ENCODE measurements at places on chromosomes 1 and 21.
A peak's percentile ranks its signal among the peaks of the same experiment; 100 is the strongest.

- no peak for DNase-seq
Observed at GRCh38 chr1:13764588-13765332, 64.8 kb downstream of the PRDM2 start.

- DNase-seq, result no peak
Observed at GRCh38 chr1:172288581-172288980, 131.9 kb upstream of the C1orf105 start.

GRCh38 chr1:214604523-214604922, 1.5 kb downstream of the CENPF start:
- DNase-seq, result no peak

DNA sequence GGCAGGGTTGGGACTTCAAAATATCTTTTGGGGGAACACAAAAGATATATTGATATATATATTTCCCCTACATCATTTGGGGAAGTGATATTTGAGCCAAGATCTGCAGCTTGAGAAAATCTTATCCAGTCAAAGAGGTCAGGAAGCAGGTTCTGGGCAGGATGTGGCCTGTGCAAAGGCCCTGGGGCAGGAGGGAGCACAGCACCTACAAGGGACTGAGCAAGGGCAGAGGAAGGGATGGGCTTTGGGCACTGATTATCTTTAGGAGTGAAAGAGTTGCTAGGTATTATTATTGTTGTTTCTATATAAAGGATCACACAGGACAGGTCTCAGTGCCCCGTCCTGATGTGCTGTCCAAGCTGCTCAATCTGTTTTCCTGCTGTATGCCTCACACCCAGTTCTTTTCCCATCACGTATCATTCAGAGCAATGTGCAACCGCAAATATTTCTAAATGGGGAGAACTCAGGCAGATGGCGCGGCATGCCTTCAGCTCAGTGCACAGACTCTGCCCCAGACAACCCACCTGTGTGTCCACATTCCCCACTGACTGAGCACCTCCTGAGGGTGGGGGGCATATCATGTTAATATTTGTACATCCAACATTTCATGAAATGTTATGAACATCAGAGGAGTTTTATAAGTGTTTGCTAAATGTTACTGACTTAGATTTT, 28.1 kb upstream of the GPR137B start:
- DNase-seq, result no peak

- DNase-seq, result no peak
Observed at GRCh38 chr1:3217181-3217641, 148.2 kb downstream of the PRDM16 start.

DNA sequence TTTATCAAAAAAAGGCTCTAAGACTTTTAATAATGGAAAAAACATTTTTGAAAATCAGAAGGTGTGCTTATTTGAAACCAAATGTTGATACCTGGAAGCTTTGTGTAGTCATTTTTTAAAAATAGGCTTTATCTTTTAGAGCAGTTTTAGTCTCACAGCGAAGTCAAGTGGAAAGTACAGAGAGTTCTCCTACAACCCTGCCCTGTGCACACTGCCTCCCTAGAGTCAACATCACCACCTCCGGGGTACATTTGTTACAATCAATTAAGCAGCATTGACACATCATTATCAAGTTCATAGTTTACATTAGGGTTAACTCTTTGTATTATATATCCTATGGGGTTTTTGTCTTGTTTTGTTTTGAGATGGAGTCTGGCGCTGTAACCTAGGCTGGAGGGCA, 10.7 kb upstream of the ERO1B start:
- DNase-seq, result no peak

GRCh38 chr1:114756009-114756892, 1.5 kb downstream of the CSDE1 start:
- no peak for DNase-seq

GRCh38 chr21:17491716-17492414, 21.0 kb upstream of the CXADR start:
- peak; percentile 62 for DNase-seq

DNA sequence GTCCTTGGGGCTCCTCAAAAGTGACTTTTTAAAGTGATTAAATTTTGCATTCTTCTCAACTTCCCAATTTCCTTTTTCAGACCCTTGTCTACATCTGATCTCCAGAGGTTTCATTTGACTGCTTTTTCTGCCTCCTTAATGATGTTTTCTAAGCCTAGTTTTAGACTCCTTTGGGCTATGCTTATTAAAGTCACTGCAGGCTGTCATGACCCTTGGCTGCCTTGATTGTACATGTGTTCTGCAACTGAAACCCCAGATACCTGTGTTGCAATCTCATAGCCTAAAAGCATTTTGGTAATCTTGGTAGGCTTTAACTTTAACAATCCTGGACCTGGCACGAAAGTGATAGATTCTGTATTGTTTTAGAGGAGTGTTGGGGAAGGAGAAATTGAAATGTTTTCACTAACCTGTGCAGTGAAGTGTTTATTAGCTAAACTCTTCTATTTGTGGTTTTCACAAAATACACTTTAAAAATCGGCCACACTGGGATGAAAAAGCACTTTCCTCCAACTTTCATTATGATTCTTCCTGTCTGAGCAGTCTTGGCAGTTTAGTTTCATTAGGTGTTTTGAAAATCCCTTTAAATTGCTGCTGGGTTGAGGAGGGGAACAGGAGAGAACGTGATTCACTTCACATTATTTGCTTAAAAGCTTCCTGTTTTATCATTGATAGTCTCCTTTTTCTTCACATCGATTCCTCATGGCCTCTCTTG, 4.9 kb downstream of the MACO1 start:
- no peak for DNase-seq

- no peak for DNase-seq
Observed at GRCh38 chr1:190452272-190452848, 25.3 kb downstream of the BRINP3 start.

DNA sequence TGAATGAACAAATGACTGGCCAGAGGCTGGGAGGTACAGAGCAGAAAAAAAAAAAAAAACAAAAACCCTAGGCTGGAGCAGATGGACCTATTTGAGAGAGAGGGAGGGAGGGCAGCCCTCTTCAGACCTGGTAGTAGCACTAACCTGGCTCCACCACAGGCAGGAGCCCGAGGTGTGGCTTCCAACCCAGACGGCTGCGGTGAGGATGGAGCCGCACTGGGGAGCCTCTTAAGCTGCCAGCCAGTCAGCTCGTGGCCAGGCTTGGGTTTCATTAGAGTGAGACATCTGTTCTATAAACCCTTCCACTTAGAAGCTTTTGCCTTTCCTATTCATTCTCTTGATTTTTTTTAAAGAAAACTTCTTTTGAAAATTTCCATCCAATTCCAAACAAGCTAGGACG, 16.8 kb downstream of the LGR6 start:
- DNase-seq, result no peak

GRCh38 chr1:110197905-110198629, 12.0 kb upstream of the KCNC4 start:
- DNase-seq, result no peak

DNA sequence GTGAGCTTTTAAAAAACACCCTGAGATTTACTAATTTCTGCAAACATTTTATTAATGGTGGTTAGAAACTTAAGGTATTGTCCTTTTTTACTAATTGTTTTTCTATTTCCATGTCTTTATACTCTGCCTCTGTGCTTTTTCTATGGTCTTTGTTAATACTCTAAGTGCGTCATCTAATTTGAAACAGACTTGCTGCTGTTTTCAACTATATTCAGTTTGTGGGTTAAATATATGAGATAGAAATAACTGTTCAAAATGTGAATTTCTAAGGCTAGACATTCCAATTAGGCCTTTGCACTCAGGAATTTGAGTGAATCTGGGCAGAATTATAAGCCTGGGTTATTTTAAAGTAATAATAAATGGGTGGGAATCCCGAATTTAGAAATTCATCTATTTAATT, 82.4 kb upstream of the COL11A1 start:
- DNase-seq, result no peak

- no peak for DNase-seq
Observed at GRCh38 chr21:33116676-33117075, 46.7 kb downstream of the OLIG1 start.

DNA sequence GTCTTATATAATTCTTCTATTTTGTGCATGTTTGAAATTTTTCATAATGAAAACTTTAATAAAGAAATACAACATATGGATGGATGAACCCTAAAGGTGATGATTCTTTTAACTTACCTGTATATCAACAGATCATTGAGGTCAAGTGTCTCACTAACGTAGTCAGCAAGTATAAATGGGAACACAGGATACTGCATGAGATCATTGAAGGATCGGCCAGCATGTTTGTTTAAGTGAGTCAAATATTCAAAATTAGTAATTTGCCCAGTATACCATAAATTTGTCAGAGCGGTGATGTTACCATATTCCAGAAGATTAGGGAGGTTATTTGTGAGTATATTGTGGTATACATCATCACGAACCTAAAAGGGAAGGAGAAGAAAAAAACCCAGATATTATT, 71.0 kb upstream of the GNG4 start:
- no peak for DNase-seq

- DNase-seq, result no peak
Observed at GRCh38 chr1:184596950-184597645, 157.6 kb downstream of the EDEM3 start.

DNA sequence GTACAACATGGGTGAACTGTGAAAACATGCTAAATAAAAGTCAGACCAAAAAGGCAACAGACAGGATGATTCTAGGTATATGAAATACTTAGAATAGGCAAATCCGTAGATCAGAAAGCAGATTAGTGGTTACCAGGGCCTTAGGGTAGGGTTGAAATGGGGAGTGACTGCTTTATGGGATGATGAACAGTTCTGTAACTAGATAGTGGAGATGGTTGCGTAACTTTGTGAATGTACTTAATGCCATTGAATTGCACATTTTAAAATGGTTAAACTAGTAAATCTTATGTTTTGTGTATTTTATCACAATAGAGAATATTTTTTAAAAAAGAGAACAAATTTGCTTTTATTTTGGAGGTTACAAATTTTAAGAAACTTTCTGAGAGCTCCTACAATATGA, 17.4 kb downstream of the ZNF326 start:
- DNase-seq, result no peak

DNA sequence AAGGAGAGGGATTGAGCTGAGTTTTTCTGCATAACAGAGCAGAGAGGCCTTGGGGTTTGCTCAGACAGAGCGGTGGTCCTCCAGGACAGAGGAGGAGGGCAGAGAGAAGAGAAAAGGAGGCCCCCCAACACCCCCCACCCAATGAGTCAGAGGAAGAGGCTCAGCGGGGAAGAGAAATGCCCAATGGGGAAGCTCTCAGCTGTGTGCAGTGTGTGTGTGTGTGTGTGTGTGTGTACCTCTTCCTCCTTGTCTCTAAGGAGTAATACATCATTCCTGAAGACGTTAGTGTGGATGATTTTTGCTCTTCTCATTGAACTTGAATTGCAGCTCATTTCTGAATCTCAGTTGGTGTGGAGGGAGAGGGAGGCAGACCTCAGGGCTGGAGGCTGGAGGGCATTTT, 8.7 kb downstream of the TMPRSS3 start:
- no peak for DNase-seq

GRCh38 chr1:81949421-81949820, 148.7 kb downstream of the ADGRL2 start:
- no peak for DNase-seq

GRCh38 chr1:163171826-163172225, 30.9 kb downstream of the RGS5 start:
- no peak for DNase-seq

DNA sequence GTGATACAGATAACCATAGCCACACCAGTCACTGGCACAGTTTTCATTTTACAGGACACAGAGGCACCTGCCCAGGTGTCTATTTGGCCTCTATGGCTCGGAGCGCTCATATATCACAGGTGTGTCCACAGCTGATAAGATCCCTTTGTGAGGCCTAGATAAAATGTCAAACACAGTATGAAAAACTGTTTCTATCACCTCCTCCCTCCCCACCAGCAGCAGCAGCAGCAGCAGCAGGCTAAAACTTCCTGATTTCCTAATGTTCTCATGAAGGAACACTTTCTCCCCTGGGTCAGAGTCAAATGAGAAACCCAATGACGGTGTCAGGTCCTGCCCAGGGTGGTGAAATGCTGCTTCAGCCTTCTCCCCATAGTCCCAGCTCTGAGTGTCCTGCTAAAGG, 24.4 kb downstream of the ELAPOR1 start:
- DNase-seq, result no peak

DNA sequence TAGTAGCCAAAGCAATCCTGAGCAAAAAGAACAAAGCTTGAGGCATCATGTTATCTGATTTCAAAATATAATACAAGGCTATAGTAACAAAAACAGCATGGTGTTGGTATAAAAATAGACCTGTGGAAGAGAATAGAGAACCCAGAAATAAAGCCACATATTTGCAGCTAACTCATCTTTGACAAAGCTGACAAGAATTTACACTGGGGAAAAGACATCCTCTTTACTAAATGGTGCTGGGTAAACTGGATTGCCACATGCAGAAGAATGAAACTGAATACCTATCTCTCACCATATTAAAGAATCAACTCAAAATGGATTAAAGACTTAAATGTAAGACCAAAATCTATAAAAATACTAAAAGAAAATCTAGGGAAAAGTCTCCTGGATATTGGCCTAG, 59.5 kb upstream of the CD55 start:
- no peak for DNase-seq

- DNase-seq, result no peak
Observed at GRCh38 chr1:44296806-44297205, 58.3 kb downstream of the ERI3 start.

DNA sequence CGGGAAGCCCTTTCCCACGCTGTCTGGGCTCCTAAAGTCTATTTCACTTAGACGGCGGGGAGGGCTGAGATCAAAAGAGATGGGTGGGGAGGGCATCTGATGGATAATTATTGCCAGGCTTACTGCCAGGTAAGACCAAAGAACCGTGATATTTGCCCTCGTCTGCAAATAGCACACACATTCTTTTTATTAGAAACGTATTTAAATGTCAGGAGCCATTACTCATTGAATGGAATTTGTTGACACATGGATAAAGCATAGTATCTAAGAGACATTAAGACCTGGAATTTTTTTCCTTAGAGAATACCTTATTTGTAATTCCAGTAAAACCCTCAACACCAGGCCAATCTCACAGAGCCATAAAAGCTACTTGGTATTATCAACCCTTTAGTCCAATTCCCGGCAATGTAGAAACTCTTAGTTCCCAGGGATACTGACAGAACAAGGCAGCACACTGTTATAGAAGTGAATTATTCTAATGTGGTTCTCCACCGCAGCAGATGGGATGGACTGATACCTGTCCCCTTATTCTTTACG, 10.6 kb downstream of the URB1 start:
- no peak for DNase-seq

DNA sequence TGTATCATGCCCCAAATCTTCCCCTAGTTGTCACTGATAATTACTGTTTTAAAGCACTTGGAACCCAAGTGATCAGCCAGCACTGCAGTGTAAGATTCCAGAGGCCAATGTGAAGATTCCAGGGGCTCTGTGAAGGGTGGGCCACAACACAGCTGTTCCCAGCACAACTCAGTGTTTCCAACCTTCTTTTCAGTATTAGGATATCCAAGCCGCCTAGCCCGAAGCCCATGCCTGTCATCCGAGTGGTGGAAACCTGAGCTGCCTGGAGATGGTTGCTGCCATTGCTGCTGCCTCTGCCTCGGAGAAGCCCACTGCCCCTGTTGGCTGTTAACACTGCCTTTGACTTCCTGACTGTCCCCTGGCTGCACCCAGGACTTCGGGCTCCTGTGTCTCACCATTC, 30.4 kb upstream of the SNX27 start:
- DNase-seq, result no peak

- no peak for DNase-seq
Observed at GRCh38 chr1:98659879-98660278, 1.6 kb upstream of the SNX7 start.

- no peak for DNase-seq
Observed at GRCh38 chr1:76292418-76293184, 218.1 kb downstream of the ST6GALNAC3 start.

- peak; percentile 36 for DNase-seq
Observed at GRCh38 chr1:56577406-56578137, 1.8 kb downstream of the PLPP3 start.

- peak; percentile 78 for DNase-seq
Observed at GRCh38 chr1:115807723-115808122, 33.2 kb downstream of the NHLH2 start.
